ENCODE measurements at places on chromosomes 5 and 9. TPM values are rescaled to one million over a fixed set of nuclear protein-coding genes. Genes with fewer than 3 reads are reported as not detected.

DNA sequence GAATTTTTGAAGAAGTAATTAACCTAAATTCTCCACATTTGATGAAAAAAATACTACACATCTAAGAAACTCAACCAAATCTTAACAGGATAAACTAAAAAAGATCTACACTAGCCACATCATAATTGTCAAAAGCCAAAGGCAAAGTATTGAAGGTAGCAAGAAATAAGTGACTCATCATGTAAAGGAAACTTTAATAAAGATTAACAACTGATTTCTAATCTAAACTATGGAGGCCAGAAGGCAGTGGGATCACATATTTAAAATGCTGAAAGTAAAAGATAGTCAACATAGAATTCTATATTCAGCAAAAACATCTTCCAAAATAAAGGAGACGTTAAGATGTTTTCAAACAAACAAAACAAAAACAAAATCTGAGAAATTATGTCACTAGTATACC, 2002.9 kb downstream of the MAT2B start:
- DNase-seq: no peak

- DNase-seq: no peak
These were observed 105.6 kb downstream of the ARSB start for GRCh38 chr5:78879516-78879915.

DNA sequence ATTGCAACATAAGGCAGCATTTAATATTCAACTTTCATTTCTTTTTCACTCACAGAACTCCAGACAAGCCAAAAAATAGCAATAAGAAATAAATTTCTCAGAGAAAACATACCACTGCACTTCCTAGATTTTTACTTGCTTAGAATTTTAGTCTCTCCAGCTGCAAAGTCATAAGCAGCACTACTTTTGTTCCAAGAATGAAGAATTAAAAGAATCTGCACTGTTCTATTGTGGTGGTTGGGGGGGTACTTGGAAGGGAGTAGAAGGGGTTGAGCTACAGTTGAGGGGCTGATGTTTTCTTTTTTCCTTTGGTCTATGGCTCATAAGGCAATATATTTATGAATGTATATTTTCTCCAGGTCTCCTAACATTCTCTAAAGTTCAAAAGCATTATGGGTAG, 144.5 kb downstream of the KIAA0825 start:
- DNase-seq: no peak

Gene CDX1
- total RNA-seq: 0.13 TPM

- DNase-seq: no peak
These were observed 295.5 kb upstream of the WWC1 start for GRCh38 chr5:167995844-167996425.
